CD4-positive, alpha-beta memory T cell (primary cell): ENCODE measurements at places on chromosomes 3 and 15. TPM values are rescaled to one million over a fixed set of nuclear protein-coding genes. Genes with fewer than 3 reads are reported as not detected.

Gene FBXO40
- not detected for polyA plus RNA-seq

Gene GPR176
- not detected for polyA plus RNA-seq

Gene ZCWPW2
- polyA plus RNA-seq, result 0.91 TPM

Gene ANKRD34C
- polyA plus RNA-seq, result not detected

Gene GRAMD1C
- polyA plus RNA-seq, result 0.45 TPM

Gene TMEM212
- not detected for polyA plus RNA-seq

Gene HIGD2B
- not detected for polyA plus RNA-seq

Gene SEMA6D
- polyA plus RNA-seq, result not detected

Gene PLA1A
- not detected for polyA plus RNA-seq

Gene SLC35A5
- 13.9 TPM for polyA plus RNA-seq

Gene COLQ
- 2.8 TPM for polyA plus RNA-seq

Gene PCOLCE2
- not detected for polyA plus RNA-seq

Gene SLC6A1
- not detected for polyA plus RNA-seq

DNA sequence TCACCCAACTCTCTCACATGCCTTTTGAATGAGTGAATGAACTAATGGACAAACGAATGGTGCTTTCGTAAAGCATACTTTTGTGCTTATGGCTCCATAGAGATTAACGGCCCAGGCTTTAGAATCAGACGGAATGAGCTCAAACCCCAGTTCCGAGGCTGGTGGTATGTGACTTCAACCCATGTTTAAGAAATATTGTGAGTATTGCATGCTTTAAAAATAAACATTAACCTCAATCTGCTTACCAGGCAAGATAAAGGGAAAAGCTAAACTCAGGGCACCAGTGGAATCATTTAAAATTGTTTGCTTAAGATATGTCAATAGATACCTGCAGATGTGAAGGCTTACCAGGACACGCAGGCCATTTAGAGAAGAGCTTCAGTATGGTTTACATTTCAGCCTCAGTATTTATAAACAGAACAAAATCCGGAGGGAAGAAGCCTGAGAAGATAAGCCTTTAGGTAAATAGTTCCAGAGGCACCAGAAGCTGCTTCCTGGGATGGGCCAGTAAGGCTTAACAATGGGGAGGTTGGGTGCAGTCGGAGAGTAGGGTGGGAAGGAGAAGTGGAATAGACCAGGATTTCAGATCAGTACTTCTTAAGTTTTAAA lies 186.4 kb downstream of the ADAMTS9 start:
- no peaks in the 10 kb centered on the region for H3K4me1 ChIP-seq
- H3K27ac ChIP-seq, result no peak overlapping the region
- no peaks in the 10 kb centered on the region for H3K27me3 ChIP-seq

DNA sequence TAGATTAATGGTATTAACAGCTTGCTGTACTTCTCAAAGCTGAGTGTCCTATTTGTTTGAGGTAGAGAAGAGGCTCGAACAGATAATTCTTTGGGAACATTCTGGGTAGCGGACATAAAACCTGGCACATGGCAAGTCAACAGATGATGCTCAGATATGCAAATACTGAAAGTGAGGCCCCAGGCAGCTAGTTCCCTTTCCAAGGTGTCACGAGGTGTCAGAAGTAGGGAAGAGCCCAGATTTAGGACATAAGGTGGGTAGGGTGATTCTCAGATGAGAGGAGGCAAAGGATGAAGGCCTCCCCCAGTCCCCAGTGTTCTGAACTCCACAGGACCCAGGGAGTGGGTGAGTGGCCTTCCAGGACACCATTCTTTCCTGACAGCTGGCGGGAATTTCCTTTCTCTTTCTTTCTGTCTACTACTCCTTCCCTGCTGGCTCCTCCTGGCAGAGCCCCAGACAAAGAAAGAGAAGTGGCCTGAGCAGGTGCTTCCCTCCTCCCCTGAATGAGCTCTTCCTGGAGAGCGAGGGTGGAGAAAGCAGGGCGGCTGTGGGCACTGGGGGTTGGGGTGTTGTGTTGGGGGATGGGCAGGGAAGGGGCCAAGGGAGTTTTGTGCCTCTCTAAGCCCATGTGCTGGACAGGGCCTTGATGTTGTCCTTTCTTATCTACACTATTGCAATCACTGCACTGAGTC lies 87.5 kb downstream of the CORO2B start:
- no peak overlapping the region for H3K4me3 ChIP-seq
- DNase-seq, result no peak
- H3K4me1 ChIP-seq, result no peaks in the 10 kb centered on the region

DNA sequence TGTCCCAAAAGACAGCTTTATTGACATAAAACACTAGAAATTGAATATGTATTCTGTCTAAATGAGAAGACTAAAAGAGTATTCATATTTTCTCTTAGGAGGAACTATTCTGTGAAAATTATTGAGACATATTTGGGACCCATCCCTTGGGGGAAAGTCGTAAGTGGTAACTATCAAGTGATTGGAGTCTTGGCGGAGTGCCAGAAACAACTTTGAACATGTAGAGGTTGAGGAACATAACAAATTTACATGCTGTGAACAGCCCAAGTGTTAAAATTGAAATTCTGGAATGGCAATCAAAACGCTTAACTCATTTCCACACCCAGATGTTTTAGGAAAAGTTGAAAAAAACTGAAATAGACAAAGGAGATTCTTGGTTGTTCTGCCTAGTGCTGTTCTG lies 1034.6 kb downstream of the NSUN3 start:
- no peak overlapping the region for H3K27ac ChIP-seq
- H3K36me3 ChIP-seq, result no peaks in the 10 kb centered on the region
- no peak for DNase-seq
- no peak overlapping the region for H3K4me3 ChIP-seq
- H3K27me3 ChIP-seq, result no peaks in the 10 kb centered on the region

GRCh38 chr15:80789796-80790195 lies 10.6 kb downstream of the CEMIP start:
- H3K4me3 ChIP-seq, result no peak overlapping the region
- no peak for DNase-seq
- H3K4me1 ChIP-seq, result no peaks in the 10 kb centered on the region

GRCh38 chr3:59244343-59244742 lies 194.5 kb upstream of the CFAP20DC start:
- no peak for DNase-seq
- no peak overlapping the region for H3K27ac ChIP-seq
- no peaks in the 10 kb centered on the region for H3K4me1 ChIP-seq
- no peak overlapping the region for H3K4me3 ChIP-seq
- H3K36me3 ChIP-seq, result no peaks in the 10 kb centered on the region

DNA sequence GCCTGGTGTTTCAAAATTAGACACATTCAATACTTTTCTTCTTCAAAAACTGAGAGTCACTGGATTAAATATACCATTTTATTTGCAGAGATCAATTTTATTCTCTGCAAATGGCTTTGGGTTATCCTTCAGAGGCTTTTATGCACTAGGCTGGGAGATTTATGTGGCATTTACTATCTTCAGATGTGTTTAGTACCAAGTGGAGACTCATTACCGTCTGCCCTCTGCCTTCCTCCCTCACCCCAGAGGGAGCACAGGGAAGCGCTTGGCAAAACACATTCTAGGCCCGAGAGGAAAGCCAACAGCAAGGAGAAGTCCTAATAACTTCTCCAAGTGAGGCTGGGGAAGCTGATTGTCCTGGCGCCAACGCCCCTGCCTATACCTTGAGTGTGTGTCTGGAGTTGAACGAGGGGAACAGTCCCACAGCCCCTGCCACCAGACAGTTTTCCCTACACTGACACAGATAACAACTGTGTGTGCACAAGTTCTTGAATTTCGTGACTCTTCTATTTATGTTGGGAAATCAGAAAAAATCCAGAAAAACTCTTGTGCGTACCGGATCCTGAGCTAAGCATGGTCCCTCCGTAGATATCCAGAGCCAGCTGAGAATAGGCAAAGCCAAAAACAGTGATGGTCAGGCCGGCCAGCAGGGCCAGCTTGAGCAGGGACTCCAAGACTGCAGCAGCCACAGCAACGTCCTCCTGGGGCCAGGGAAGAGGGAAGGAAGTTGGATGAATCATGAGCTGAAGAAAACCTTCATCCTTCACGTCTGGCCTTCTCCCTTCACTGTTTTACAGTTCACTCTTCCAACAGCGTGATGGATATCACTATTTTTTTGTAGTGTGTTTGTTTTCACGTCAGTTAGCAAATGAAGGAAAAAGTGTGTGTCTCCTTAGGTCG lies 26.6 kb downstream of the RFT1 start:
- peaks cover 28% of the 10 kb centered on the region for H3K4me1 ChIP-seq
- no peak for DNase-seq
- H3K27me3 ChIP-seq, result no peaks in the 10 kb centered on the region
- no peak overlapping the region for H3K27ac ChIP-seq
- peaks cover 21% of the 10 kb centered on the region for H3K36me3 ChIP-seq

DNA sequence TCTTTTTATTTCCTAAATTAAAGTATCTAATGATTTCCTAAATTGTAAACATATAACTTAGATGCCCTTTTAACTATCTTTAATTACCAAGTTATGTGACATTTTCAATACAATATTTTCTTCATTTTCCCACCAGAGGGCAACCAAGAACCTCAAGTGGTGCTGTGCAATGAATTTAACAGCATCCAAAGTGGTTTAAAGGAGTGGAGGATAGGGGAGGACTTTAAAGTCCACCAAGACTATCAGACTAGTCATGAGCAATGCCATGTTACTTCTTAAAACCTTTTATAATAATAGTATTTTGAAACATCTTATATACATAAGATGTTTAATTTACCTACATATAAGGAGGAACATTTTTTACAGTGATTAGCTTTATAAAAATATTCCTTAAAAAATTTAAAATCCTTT lies 74.4 kb downstream of the DLG1 start:
- no peak overlapping the region for H3K4me3 ChIP-seq
- H3K4me1 ChIP-seq, result peaks cover 13% of the 10 kb centered on the region
- no peaks in the 10 kb centered on the region for H3K36me3 ChIP-seq
- peak; percentile 30 for DNase-seq

GRCh38 chr15:42984493-42985034 lies 64.0 kb upstream of the TTBK2 start:
- no peak for DNase-seq
- H3K27me3 ChIP-seq, result no peaks in the 10 kb centered on the region
- H3K27ac ChIP-seq, result no peak overlapping the region
- no peak overlapping the region for H3K4me3 ChIP-seq

DNA sequence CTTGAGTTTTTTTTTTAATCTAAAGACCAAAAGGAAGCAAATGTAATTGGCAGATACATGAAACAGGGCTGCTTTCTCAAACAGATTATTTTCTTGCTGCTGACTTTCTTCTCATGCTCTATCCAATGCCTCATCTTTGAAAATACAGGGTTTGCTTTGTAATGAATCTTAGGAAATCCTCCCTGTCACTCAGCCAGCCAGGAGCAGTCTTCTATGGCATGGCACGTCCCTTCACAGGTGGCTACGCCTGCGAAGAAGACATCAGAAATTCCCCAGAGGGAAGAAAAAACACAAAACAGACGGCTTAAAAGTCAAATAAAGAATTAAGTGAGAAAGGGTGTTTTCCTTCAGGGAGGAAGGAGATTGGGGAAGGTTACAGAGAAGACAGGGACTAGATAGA lies 242.5 kb downstream of the IGSF11 start:
- H3K36me3 ChIP-seq, result no peaks in the 10 kb centered on the region
- H3K27me3 ChIP-seq, result no peaks in the 10 kb centered on the region
- DNase-seq, result no peak

GRCh38 chr3:86378829-86379228 lies 612.1 kb downstream of the VGLL3 start:
- no peaks in the 10 kb centered on the region for H3K36me3 ChIP-seq
- H3K27me3 ChIP-seq, result no peaks in the 10 kb centered on the region
- no peak for DNase-seq
- no peaks in the 10 kb centered on the region for H3K4me1 ChIP-seq
- no peak overlapping the region for H3K4me3 ChIP-seq
- H3K27ac ChIP-seq, result no peak overlapping the region

DNA sequence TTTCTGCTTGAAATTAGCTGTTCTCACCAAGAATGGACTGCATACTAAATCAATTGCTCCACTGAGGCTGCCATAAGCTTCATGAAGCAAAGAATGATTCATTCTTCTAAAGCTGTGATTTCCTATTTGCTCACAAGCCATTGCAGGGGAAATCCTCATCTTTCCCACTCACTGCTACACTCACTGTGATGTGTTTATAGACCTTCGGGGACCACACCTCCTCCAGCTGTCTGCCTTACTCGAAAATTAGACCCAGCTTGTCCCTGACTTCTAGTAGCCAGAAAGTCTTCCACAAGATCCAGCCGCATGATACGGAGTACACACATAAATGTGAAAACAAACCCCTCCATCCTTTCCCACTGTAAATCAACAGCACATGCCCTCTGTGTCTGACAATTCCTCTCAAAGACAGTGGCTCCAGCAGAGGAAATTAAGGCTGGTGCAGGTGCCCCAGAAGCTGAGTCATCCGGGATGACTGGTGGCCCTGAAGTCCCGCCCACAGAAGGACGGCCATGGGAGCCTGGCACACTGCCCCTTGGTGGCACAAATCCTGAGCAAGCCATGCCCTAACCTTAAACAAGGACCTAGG lies 172.0 kb downstream of the STT3B start:
- H3K27ac ChIP-seq, result no peak overlapping the region
- DNase-seq, result no peak
- no peaks in the 10 kb centered on the region for H3K4me1 ChIP-seq
- H3K27me3 ChIP-seq, result no peaks in the 10 kb centered on the region
- no peak overlapping the region for H3K4me3 ChIP-seq

- H3K4me1 ChIP-seq, result peaks cover 6% of the 10 kb centered on the region
- no peak overlapping the region for H3K4me3 ChIP-seq
These were observed 147.1 kb upstream of the LPP start for GRCh38 chr3:188006726-188007393.

- peaks cover 40% of the 10 kb centered on the region for H3K36me3 ChIP-seq
- H3K27me3 ChIP-seq, result no peaks in the 10 kb centered on the region
- H3K27ac ChIP-seq, result no peak overlapping the region
- H3K4me1 ChIP-seq, result no peaks in the 10 kb centered on the region
- no peak for DNase-seq
These were observed 80.7 kb downstream of the UBR1 start for GRCh38 chr15:43025150-43025549.
